ENCODE measurements at places on chromosomes 12 and 14. TPM values are rescaled to one million over a fixed set of nuclear protein-coding genes. Genes with fewer than 3 reads are reported as not detected.

CCDC196 gene
- total RNA-seq = not detected

OR4E1 gene
- total RNA-seq = not detected

ACSS3 gene
- 21.3 TPM for total RNA-seq

ADCK1 gene
- 10.6 TPM for total RNA-seq

IL23A gene
- 0.71 TPM for total RNA-seq

KRT75 gene
- 0.71 TPM for total RNA-seq

TTC9 gene
- 8.9 TPM for total RNA-seq

IL26 gene
- total RNA-seq = not detected

TEAD4 gene
- total RNA-seq = 3.2 TPM

SYNDIG1L gene
- total RNA-seq = 0.60 TPM

HCAR2 gene
- 2.1 TPM for total RNA-seq

CAPZA3 gene
- not detected for total RNA-seq

NEK9 gene
- total RNA-seq = 80.5 TPM

TPH2 gene
- total RNA-seq = not detected

RERGL gene
- total RNA-seq = 0.99 TPM

DPY19L2 gene
- total RNA-seq = 58.8 TPM
